EH (cell line): ENCODE measurements at places on chromosomes 5 and 9.
A peak's percentile ranks its signal among the peaks of the same experiment; 100 is the strongest.

GRCh38 chr9:131671133-131671520 lies 68.7 kb downstream of the RAPGEF1 start:
- no peak for DNase-seq

DNA sequence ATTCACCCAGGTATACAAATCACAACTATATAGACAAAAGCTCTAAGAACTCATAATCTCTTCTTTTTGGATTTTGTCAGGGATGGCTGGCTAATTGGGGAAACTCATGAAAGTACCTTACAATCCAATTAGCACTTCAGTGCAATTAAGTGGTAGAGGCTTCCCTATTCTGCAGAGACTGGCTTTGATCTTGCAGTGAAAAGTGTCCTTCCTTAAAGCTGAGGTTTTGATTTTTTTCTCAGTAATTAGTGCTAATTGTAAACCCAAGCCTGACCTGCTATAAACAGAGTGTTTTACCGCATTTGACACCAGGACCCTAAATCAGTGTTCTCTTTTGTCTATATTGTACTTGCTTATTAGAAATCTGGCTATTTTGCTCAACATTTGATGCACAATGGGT lies 294.0 kb upstream of the EFNA5 start:
- no peak for DNase-seq

DNA sequence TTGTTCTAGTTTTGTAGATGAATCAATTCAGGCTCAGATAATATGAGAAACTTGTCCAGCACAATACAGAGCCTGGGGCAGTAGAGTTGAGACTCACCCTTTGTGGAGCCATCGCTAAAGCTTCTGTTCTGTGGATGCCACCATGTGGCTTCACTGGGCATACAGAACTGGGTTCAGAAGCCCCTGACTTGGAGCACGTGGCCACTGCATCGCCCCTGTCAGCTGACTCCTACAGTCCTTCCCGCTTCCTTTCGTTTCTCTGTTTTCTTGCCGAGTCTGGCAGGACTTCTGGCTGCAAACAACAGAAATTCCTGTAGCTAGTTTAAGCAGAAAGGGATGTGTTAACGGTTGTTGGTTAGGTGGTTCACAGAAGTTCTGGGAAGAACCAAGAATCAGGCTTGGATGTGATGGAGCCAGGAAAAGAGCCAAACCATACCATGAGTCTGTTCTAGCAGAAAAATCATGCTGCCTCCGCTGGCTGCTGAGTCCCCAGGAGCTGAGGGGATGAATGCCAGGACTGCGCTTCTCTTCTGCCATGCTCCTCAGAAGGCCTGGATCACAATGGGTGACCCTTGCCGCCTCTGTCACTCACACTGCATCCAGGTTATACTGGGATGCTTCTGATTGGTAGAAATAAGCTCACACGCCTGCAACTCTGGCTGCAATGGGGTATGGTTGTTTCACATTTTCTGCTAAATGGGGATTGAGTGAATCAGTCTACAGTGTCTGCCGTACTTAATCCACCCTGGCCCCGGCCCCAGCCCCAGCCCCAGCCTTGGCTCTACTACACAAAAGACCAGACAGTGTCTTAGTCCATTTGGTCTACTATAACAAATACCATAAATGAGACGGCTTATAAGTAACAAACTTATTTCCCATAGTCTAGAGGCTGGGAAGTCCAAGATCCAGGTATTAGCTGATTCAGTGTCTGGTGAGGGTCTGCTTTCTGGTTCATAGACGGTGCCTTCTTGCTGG lies 262.5 kb downstream of the GOLPH3 start:
- DNase-seq: no peak

DNA sequence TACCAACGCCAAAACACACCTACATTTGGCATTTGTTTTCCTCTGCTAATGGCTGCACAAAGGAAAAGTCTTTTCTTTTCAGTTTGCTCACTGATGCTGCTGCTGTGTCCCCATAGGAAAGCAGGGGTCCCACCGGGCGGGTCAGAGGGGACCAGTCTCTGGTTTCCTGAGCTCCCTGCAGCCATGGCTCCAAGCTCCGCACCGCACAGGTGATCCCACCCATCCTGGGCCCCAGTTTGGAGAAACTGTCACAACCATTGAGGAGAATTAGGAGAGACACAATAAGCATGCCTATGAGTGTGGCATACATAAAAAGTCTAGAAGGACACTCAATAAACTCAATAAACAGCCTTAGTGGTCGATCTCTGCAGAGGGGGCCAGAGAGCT lies 19.9 kb downstream of the MED10 start:
- DNase-seq: no peak

GRCh38 chr9:682633-683508 lies 158.6 kb upstream of the DMRT1 start:
- peak; percentile 23 for DNase-seq

GRCh38 chr5:83507431-83507830 lies 35.9 kb downstream of the VCAN start:
- DNase-seq: peak; percentile 49

DNA sequence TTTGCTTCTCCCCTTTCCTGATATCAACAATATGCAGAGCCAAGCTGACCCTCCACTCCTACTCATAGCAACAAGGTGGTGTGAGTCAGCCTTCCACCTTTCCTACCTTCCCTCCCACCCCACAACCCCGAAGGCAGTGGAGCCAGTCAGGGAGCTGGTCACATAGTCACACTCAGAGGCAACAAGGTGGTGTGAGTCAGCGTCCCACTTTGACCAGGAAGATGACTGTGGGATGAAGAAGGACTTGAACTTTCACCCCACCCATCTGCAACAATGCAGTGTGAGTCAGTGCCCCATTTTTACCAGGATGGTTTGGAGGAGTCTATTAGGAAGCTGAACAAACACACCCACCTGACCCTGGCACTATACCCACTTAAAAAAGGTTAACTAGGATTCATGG lies 30.1 kb upstream of the ZNF782 start:
- peak; percentile 84 for DNase-seq

- DNase-seq: no peak
These were observed 35.5 kb downstream of the SERINC5 start for GRCh38 chr5:80220245-80220897.
